Stimulated activated CD4-positive, alpha-beta T cell treated with anti-CD3 and anti-CD28 coated beads, Interleukin-4, amount 100 ng/mL, for 1 hour (primary cell): ENCODE measurements at places on chromosomes 11 and 22.

- no peak for DNase-seq
Measured at GRCh38 chr11:46336563-46337180, 10.6 kb upstream of the DGKZ start.

DNA sequence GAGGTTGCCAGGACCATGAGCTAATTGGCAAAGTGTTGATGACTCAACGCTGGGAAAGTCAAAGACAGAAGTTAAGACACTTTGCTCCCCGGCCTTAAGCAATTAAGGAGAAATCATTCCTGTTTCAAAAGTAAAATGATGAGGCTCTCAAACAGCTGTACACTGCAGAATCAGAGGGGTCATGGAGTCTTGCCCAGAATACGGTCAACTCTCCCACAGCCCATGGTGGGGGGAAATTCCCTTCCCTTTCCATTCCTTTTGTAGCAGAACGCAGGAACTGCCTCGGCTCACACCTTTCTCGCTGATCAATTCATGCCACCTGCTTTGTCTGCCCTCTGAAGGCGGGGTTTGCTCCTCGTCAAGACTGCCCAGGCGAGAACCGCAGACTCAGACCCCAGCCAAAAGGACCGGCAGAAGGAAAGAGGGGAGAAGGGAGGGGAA, 52.8 kb downstream of the MN1 start:
- DNase-seq, result no peak

- no peak for DNase-seq
Measured at GRCh38 chr11:109885006-109885405, 208.2 kb upstream of the ZC3H12C start.

- DNase-seq, result no peak
Measured at GRCh38 chr11:121521145-121522042, 68.6 kb upstream of the SORL1-AS1 start.

GRCh38 chr11:103086461-103086860, 5.5 kb downstream of the DCUN1D5 start:
- no peak for DNase-seq

DNA sequence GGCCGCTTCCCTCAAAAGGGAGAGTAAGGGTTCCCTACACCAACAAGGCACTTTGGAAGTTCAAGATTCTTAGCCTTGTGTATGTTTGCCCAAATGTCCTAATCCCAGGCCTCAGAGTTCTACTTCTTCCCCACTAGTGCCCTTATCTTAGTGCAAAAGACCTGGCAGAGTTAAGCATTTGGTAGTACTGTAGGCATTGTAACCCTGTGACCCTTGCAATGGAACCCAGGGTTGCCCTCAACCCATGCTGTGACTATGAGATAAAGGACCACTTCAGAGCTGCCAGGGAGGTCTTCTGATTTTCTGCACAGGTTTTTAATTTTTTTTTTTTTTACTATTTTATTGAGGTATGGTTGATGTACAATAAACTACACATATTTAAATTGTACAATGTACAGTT, 65.1 kb downstream of the C11orf65 start:
- no peak for DNase-seq

DNA sequence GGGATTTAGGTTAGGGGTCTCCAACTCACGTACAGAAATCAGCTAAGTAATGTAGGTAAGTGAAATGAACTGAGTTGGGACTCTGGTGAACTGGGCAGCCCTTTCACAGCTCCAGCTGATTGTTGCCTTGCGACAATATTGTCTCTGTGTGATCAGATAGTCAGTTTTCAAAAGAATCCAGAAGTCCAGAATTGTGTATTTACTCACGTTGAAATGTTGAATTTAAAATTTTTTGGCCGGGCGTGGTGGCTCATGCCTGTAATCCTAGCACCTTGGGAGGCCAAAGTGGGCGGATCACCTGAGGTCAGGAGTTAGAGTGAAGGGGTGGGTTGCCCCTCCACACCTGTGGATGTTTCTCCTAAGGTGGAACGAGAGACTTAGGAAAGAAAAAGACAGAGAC, 18.8 kb upstream of the WDR74 start:
- DNase-seq, result no peak

DNA sequence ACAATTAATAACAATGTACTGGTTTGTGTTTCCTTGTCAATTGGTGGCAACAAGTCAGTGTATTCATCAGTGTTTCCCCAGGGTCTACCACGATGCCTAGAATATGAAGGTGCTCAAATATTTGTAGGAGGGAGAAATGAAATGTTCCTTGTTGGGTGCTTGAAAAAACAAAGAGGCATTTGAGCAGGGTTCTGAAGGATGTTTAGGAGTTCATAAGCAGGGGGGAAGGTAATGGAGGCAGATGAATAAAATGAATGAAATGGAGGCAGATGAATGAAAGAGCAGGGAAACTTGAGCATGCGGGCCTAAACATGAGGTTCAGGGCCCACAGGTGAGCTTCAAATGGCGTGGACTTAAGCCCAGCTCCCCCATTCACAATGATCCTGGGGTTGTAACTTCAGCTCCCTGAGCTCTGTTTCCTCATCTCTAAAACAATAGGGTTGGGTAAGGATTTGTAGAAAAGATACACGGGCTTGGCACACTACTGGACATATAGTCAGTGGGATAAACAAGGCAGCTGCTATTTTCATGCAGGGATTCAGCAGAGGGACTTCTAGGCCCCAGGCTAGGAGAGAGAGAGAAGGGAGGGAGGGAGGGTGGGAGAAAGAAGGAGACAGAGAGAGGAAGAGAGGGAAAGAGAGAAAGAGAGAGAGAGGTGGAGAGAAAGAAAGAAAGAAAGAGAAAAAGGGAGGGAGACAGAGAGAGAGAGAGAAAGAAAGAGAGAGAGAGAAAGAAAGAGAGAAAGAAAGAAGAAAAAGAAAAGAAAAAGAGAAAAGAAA, 73.7 kb downstream of the MN1 start:
- DNase-seq, result no peak

DNA sequence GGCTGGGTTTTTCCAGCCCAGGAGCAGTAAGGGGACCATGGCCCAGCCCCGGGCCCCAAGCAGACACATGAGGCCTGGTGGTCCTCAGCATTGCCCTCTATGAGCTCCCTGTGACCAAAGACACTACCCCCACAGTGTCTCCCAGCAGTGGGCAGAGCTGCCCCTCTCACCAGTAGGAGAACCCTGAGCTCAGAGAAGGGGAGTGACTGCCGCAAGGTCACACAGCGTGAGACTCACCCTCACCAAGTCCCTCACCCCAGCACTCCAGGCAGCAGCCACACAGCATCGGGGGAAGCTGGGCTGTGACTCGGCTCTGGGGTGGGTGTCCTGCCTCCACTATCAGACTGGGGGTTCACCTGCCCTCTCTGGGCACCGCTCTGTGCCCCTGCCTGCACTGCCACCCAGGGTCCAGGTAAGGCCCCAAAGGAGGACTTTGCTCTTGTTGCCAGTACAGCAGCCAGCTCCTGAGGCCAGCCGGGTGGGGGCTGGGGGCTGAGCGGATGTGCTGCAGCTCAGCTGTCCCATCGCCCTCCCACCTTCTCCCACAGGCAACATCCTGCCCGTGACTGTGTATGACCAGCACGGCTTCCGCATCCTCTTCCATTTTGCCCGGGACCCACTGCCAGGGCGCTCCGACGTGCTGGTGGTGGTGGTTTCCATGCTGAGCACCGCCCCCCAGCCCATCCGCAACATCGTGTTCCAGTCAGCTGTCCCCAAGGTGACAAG, 7.9 kb upstream of the SH3BP1 start:
- no peak for DNase-seq

DNA sequence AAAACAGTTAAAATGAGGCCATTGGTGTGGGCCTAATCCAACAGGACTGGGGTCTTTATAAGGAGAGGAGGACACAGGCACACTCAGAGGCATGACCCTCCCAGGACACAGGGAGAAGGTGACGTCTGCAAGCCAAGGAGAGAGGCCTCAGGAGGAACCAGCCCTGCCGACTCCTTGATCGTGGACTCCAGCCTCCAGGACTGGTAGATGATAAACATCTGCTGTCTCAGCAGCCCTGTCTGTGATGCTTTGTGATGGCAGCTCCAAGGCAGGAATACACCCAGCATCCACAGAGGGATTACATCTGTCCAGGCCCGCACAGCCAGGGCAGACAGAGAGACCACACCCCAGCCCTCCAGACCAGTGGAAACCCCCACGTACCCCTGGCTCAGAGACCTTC, 18.4 kb downstream of the CDKN1C start:
- no peak for DNase-seq

- no peak for DNase-seq
Measured at GRCh38 chr11:112400476-112401014, 139.9 kb upstream of the PLET1 start.

- DNase-seq, result no peak
Measured at GRCh38 chr11:45254070-45254469, 32.1 kb downstream of the SYT13 start.

GRCh38 chr11:46352063-46352841, 5.0 kb downstream of the DGKZ start:
- peak; percentile 75 for DNase-seq

- DNase-seq, result no peak
Measured at GRCh38 chr11:79440571-79441460, at the start of gene TENM4. Gene TENM4, minus strand, starts transcription at chr11:79441030. Its CDS starts 371,086 bp downstream, at chr11:79069944.
